ENCODE measurements at places on chromosomes 1 and 21.

- DNase-seq = no peak
Observed at GRCh38 chr1:6614019-6614928, 743 bp downstream of the PHF13 start.

DNA sequence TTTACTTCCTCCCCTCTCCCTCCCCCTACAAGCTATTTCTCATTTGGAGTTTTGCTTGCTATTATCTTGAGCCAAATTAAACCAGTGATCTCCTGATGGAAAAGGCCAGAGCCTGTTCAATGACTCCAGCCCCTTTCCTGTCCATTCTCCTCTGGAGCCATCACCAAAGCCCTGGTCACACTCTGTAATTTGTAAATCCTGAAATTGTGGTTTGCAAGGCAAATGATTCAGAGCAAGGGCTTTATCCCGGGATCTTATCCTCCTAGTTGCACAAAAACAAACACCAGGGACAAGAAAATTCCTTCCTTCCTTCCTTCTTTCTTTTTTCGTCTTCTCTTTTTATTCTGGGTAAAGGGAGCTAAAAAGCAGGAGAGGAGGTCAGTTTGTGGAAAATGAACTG, 366.1 kb upstream of the ST6GALNAC5 start:
- no peak for DNase-seq

DNA sequence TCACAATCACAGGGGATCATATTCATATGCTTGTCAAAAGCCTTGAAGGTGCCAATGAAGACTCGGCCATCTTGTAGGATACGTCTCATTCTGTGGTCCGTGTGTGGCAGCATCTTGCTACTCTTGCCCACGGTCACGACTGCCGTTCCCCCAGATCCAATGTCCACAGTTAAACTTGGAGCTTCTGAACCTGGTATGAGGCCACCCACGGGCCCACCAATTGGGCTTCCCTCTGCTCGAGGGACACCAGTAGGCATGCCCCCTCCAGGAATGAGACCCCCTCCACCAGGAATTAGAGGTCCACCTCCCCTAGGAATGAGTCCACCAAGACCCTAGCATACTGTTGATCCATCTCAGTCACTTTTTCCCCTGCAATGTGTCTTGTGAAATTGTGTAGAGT, 39.6 kb downstream of the MORN1 start:
- no peak for DNase-seq

DNA sequence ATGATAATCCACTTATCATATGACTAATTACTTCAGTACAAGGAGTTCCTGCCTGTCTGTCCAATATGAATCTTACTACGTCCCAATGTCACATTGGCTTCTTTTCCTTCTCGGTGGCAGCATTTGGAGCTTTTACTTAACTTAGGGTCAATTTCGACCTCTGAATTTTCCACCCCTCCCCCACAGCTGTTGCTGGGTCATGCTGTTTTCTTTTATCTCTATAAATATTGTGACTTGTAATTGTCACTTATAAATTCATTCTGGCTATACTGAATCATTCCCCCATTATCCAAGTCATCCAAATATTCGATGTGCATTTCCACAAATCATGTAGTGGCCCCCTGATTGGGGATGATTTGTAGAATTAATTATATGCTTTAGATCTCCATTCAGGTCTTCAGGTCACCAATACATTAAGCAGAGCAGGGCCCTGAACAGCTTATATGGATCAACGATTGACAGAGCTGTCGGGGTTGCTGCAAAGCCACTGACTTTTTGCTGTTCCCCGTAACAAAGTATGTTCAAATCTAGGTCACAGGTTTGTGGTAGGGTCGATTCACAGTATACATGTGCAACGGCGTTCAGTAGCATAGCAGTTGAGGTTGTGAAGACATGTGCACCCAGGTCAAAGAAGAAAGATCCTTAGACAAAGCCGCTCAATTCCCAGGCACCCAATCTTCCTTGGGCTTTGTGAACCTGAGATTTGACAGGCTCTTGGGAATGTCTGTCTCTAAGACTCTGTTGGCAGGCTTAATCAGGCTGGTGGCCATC, 18.3 kb upstream of the RNU1-4 start:
- no peak for DNase-seq

DNA sequence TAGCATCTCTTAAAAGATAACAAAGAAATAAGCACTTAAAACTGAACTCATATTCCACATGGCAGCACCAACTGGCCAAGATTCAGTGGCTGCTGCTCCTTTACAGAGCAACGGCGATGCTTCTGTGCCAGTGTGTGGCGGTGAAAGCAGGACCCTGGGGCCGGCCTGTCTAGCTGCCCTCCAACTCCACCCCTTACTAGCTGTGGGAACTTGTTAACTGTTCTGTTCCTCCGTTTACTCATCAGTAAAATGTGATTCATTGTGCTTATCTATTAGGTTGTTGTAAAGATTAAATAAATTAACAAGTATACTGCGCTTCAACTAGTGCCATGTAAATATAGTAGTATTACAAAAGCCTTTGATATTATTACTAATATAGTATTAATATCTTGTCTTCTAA, 133.2 kb downstream of the GDAP2 start:
- DNase-seq = no peak

GRCh38 chr1:233229288-233229687, 66.2 kb downstream of the PCNX2 start:
- DNase-seq = no peak

DNA sequence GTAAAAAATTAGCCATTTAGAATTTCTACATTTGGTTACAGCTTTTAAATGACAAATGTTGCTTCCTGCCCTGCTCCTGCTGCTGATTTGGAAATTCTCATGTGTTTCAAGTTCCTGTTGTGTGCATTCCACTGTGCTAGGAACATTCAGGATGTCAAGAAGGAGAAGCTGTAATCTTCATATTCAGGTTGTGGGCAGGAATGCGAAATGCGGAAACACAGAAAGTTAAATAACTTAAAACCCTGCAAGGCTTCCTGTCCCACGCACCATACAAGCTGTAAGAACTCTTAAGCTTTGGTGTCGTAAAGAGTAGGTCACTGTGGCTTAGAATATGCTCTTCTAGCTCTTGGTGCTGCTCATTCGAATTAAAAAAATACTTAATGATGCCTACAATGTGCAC, 52.6 kb downstream of the S100B start:
- DNase-seq = no peak

DNA sequence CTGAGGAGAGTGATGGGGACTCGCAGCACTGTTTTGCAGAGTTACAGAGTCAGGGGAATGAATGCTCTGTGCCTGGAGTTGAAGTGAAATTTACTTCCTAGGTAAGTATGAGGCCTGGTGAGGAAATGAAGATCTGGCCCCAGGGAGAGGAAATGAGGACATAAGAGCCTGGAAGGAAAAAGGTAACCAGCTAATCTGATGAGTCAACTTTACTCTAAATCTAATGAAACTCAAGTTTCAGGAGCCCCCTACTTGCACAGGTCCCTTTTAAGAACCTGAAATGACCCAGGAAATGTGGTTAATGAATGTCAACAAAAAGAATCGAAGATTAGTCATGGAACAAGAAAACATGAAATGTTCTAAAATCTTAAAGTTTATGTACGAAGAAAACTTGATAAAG, 599.0 kb downstream of the AGBL4 start:
- no peak for DNase-seq

All from NCI-H1694 (cell line).